ENCODE measurements at places on chromosomes 3 and 15.
A peak's percentile ranks its signal among the peaks of the same experiment; 100 is the strongest.

DNA sequence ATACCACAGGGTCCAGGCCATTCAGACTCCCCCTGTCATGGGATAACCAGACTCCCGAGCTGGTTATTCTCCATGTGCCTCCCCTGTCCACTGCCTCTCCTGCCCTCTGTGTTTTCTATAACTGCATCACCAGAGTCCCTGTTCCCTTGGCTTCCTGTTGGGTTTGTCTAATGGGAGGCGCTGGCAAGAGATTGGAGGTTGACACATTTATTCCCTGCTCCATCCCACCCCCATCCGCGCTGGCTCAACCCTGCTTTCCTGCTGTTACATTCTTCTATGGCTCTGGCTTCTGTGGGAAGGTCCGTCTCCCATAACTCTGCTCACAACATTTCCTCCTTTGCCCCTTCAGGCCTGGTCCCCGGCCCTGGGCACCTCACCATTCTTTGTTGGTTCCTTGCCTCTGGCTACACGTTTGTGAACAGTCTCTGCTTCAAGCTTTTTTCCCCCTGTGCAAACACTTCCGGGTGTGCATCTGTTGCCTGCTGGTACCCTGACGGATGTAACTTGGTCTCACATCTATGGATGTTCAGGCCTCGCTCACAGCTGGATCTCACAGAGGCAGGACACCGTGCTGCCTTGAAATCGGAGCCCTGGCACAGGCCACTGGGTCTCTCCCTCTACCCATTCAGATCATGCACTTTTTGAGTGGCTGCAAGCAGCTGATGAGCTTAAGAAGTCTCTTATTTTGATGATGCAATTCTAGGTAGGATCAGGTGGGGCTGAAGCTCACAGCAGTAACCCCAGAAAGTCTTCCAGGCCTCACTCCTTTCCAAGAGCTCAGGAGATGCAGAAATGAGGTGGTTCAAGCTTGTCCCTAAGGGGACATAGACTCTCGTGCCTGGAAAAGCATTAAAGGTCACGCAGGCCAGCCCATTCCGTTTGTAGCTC is 68.6 kb upstream of the ATP13A3 start:
- no peak for DNase-seq

DNA sequence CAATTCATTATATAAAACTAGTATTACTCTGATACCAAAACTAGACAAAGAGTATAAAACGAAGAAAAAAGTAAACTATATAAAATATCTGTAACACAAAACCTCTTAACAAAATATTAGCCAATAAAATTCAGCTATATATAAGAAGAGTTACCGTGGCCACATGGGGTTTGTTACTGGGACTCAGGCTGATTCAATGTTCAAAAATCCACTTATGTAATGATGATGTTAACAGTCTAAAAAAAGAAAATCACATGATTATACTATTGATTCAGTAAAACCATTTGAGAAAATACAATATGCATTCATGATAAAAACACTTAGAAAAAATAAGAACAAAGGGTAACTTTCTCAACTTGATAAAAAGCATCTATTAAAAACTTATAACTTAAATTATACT is 18.3 kb downstream of the P2RY1 start:
- peak; percentile 13 for DNase-seq

- DNase-seq: no peak
These were observed 57.4 kb upstream of the MYZAP start for GRCh38 chr15:57534281-57534680.

DNA sequence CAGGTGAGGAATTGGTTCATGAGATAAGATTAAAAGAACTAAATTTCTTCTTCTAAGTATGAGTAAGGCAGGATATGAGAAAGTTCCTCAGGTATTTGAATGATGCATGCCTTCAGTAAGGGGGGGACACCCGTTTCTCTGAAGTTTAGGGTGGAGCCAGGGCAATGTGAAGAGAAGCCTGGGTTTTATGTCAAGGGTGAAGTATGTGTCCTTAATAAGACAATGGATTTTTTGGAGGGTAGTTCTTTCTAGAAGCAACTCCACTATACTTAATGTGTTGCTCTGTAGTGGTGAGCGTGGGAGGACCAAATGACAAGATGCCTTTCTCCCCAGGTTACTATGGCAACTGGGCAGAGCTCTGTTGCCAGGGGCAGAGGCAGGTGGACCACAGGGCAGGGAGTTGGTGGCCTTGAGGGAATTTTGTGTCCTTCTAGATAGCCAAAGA is 44.0 kb downstream of the PHLDB2 start:
- DNase-seq: peak; percentile 96

- no peak for DNase-seq
These were observed 1297.9 kb downstream of the ROBO2 start for GRCh38 chr3:78337801-78338211.

GRCh38 chr3:162658003-162658402 is 1161.4 kb downstream of the OTOL1 start:
- DNase-seq: no peak

DNA sequence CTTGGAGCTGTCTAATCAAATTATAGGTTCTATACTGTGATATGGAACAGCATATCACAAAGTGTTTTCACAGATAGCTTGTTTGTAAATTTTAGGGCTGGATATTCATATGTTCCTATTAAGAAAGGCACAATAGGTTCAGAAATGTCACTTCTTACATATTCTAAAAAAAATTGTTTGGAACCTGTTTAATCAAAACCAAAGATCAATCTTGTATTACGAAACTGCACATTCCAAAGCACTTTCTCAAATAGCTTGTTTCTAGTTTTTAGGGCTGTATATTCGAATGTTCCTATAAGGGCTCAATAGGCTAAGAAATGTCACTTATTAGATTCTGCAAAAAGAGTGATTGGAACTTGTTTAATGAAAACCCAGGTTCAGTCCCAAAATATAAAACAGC is 67.4 kb upstream of the OSBPL11 start:
- no peak for DNase-seq

All from A172 (cell line).